SW 1271 (cell line): ENCODE measurements at places on chromosomes 7 and 10.

DNA sequence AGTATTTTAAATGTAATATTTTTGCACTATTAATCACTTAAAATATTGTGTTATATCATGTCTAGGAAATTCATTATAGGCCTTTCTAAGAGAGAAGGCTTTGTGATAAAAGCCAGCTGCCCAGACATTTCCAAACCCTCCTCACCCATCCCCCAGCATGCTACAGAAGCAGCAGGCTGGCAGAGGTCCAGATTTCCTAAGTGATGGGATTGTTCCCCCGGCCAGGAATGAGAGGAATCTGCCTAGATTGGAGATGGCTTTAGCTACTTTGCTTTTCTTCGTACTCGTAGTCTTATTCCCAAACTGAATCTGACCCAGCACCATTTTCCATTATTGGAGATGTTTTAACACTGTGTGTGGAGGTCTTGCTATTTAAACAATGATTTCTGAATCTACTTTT, 29.4 kb downstream of the CDK14 start:
- DNase-seq, result no peak

DNA sequence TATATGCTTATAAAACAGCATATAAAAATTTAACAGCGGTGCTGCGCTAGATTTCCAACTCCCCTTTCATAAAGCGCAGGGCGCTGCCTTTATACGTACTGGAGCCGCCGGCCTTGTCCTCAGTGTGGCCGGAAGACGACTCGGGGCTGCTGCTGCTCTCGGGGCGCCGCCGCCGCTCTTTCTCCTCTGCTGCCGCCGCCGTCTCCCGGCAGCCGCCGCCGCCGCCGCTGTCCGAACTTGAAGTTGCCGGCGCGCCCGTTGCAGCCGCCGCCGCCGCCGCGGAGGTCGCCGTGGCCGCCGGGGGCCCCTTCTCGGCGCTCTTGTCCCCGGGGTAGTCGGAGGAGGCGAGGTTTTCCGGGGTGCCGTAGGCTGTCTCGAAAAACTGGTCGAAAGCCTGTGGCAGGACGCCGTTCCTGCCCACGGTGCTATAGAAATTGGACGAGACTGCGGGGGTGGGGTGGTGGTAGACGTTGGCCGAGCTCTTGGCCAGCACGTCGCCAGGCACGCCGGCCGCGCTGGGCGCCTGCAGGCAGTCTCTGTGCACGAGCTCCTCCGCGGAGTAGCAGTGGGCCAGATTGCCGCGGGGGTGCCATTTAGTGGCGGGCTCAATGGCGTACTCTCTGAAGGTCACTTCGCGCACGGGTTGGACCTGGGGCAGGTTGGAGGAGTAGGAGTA, 557 bp downstream of the HOXA11 start:
- peak; percentile 21 for DNase-seq

DNA sequence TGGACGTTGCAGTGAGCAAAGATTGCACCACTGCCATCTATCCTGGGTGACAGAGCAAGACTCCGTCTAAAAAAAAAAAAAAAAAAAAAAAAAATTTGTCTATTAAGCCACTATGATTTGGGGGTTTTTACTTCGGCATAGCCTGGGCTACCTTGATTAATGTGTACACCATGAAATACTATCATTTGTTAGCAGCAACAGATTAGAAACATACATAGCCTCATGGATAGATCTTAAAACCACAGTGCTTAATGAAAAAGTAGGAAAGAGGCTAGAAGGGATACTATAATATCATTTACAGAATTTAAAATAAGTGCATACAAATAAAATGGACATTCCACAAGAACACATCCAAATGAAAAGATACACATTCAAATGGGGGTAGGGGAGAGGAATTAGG, 77.3 kb upstream of the IL6 start:
- DNase-seq, result no peak

DNA sequence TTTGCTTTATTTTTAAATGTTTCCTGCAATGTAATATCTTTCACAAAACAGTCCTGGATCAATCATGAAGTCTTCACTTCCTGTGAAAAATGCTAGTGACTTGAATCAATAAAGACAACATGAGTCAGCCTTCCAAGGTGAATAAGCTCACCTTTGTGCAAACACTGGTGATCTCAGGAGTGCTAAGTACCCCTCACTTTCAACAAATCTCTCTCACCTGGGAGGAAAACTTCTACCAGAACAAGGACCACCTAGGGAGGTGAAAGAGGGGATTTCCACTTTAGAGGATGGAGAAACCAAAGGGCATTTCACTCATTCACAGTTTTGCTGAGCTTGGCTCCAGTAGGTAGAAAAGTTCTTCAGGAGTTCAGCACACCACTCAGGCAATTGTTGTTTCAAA, 64.8 kb downstream of the CALD1 start:
- DNase-seq, result no peak

- DNase-seq, result no peak
These were observed 8.6 kb downstream of the TSPAN13 start for GRCh38 chr7:16762177-16762576.

- no peak for DNase-seq
These were observed 129.6 kb upstream of the RNF32 start for GRCh38 chr7:156510966-156511365.

GRCh38 chr10:25280076-25280475, 105.3 kb downstream of the GPR158 start:
- no peak for DNase-seq

- no peak for DNase-seq
These were observed 497.3 kb downstream of the INHBA start for GRCh38 chr7:41205600-41205999.

DNA sequence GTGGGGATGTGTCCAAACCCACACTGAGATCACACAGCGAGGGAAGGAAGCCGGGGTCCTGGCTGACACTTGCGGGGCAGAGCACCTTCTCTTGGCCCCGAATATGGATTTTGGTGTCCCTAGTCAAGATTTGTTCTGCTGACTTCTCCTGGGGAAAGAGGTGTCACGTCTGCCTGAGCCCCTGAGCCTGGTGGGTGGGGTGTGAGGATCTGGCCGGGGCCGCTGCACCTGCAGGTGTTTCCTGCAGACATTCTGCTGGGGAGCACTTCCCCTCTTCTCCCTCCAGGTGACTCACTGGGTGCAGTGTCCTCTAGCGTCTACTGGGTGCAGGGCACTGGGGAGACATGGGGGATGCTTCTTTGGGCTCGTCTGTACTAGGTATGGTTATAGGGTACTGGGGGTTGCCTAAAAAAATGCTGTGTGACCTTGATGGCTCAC, 99.2 kb downstream of the GRK5 start:
- peak; percentile 21 for DNase-seq

DNA sequence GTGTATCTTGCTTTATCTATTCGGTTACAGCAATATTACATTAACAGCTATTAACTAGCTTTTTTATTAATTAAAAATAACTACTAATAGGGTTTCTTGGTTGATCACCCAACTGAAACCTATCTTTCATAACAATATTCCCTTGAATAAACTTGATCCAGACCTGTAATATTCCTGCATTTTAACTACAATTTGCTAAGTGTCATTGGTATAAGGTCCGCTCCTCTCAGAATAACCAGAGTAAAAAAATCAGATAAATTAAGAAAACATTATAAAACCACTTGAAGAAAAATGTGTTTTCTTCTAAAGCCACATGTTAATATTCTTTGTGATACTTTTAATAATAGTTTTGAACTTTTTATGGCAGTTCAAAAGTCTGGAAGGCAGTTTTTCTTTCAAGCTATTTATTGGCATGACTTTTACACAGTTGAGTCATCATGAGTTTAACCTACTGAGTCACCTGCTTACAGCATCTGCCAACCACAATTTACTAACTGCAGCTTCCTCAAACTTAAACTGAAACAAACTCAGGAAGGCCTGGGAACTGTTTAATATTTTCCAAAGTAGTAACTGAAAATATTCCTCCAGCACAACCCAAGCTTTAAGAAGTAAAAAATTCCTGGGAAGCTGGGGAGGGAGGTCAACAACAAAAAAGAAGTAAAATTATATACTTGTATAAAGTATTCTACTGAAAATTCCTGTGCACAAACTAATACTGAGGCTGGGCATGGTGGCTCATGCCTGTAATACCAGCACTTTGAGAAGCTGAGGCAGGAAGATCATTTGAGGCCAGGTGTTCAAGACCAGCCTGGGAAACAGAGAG, 103.2 kb downstream of the NRBF2 start:
- DNase-seq, result peak; percentile 91

DNA sequence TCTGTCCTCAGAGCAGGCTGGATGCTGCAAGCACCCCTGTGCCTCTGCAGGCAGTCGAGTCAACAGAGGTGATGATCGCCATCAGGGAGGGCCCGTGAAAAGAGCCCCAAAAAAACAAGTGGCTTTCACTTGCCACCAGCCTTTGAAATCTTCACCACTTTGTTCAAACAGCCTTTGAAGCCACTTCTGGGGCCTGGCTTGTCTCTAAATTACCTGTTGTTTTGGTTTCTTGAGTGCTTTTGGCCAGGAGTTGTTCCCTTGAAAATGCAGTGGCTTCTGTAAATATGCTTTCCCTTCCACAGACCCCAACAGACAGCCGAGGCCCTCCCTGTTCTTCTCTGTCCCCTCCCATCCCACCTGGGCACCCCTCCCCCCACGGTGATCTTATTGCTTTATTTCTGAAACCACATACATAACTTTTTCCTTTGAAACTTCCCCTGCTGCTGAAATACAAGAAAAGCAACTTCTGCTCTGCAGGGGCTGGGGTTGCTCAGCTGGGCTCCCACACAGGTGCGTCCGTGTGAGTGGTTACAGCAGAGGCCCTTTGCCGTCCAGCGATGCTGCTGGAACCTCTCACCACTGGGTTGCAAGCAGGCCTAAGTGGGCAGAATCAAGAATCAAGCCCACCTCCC, 283.8 kb upstream of the SHH start:
- DNase-seq, result no peak

DNA sequence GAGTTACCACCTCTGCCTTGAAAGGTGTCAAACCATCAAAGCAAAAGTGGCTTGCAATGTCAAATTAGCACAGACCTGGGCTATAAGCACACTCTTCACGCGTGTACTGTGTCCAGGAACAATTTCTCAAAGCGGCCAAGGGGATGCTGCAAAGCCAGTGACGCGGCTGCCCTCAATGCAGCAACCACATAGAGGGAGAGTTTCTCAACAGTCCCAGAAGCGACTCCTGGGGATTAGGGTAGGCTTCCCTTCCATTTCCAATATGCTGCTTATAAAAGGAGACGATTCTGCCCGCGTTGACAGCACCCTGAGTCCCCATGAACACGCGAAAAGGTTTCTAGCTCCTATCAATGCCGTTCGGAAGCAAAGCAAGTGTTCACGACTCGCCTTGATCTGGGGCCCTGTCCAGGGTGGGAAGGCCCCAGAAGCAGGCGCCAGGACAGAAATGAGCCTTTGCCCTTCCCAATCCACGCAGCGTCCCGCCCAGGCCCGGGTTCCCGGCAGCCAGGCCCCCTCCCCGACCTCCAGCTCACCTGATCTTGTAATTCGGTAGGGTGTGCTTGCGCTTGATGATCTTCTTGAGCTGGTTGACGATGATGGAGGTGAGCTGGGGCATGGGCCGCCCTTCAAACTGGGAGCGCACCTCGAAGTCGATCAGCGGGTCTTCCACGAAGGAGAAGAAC, 1.3 kb downstream of the PDZD8 start:
- DNase-seq, result no peak

- DNase-seq, result no peak
These were observed 77.5 kb upstream of the HABP2 start for GRCh38 chr10:113475381-113475807.

DNA sequence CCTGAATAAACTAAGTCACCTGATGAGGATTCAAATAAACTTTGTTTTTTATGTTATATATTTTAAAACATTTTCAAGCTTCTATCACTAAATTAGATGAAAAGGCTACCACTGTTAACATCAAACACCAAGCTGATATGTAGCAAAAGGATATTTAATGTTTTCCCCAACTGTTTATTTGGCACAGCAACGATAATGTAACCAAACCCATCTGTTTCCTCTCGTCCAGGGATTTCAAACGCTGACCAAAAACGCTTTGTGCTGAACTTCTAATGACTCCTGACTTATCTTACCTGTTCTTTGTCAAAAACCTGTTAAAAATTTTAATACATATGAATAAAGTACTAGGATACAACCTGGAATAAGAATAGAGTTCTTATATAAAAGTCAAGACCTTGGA, 30.5 kb downstream of the DCLRE1A start:
- DNase-seq, result no peak

DNA sequence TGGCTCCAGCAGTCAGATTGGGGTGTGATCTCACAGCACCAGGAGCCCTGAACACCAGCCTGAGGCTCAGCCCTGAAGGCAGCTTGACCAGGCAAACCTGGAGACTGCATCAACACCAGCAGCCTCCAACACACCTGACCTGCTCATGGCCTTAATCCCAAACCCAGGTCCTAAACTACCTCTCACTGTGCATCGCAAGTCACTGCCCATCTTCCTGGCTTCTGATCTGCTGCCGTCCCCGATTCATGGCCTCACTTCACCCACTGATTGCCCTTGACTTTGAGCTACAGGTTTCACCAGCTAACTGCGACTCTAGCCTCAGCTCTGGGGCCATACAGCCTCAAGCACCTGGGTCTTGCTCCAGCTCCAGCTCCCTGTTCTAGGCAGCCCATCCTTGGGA, 49.1 kb downstream of the PARP12 start:
- no peak for DNase-seq

- DNase-seq, result no peak
These were observed 14.4 kb downstream of the CCDC6 start for GRCh38 chr10:59891936-59892335.

- DNase-seq, result no peak
These were observed 259.0 kb downstream of the CXCL12 start for GRCh38 chr10:44125879-44126278.

GRCh38 chr7:37433166-37433565, 15.5 kb downstream of the ELMO1 start:
- no peak for DNase-seq

GRCh38 chr10:123967626-123968243, 76.1 kb upstream of the CPXM2 start:
- no peak for DNase-seq

DNA sequence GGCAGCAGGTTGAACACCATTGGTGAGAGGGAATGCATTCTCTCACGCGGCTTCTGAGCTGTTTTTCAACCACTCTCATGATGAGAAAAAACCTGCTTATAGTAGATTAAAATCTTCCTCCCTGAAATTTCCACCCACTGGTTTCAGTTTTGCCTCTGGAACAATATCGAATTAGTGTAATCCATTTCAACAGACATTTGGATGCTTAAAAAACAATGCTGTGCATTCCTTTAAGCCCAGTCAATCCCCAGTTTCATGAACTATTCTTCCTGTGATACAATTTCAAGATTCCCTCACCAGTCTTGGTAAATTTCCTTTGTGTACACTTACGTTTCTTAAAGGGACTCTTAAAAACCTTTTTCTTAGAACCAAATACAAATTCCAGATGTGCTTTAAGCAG, 89.6 kb downstream of the ITIH5 start:
- DNase-seq, result no peak
